ENCODE measurements at places on chromosomes 3 and 15.

DNA sequence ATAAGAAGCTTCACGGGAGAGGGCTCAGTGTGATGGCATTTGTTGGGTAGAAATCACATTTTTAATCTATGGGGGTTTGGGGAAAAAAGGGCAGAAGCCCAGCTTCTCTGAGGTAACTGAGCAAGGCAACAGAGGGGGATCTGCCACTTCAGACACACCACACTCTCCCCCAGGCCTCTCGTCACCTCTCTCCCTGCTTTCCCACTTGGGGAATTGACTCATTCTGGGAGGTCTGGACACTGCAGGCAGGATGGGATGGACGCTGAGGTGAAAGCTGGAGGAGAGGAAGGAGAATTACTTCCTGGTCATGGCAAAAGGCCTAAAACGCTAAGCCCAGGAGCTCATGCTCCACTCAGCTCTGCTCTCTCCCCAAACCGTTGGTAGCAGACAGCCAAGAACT lies 33.2 kb downstream of the MYO5C start:
- DNase-seq, result no peak

GRCh38 chr15:92833106-92833433 lies 67.1 kb upstream of the CHD2 start:
- no peak for DNase-seq

- DNase-seq, result no peak
Observed at GRCh38 chr3:72354486-72354885, 493.8 kb downstream of the SHQ1 start.

- DNase-seq, result no peak
Observed at GRCh38 chr3:38542401-38543298, 46.5 kb downstream of the EXOG start.

DNA sequence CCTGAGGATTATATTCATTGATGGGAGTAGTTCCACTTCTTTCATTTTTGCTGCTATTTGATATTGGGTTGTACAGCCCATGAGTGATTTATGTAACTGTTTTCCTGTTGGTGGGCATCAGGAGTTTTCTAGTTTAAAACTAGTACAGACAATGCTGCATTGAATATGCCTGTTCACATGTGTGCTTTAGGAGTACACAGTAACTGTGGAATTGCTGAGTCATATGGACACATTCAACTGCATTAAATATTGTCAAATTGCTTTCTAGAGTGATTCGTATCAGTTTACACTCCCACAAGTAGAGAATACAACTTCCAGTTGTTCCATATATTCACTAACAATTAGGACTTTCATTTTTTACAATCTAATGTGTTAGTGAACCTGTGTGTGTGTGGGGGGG lies 59.8 kb upstream of the THSD4 start:
- DNase-seq, result no peak

DNA sequence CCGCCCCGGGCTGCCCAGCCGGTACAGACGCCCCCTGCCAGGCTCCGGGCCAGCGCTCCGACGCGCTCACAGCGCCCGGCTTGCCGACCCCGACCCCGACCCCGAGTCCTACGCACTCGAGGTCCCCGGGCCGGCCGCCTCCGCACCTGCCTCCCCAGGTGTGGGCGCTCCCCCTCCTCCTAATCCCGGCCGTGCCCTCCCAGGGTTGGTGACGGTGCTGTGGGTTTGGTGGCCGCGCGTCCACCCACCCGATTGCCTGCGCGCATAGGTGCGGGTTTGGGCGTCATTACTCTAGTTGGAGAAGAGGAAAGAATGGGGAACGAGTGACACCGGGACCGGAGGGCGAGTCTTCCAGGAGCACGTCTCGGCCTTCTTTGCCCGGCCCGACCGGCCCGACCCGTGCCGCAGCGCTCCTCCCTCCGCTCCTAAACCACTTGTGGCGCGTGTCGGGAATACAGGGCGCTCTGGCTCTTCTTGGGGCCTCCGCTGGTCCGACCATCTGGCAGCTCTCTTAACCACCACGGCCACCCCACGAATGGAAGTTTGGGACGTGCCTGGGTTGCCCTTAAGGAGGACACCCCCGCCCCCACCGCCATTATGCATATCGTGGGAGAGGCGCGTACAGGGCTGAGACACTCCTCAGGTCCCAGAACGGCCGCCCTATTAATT lies 810 bp upstream of the THRB start:
- no peak for DNase-seq

Data from inflammatory macrophage treated with lipopolysaccharide for 4 hours (primary cell).